Stimulated activated CD8-positive, alpha-beta memory T cell treated with anti-CD3 and anti-CD28 coated beads, Interleukin-12 subunit alpha, Interleukin-12 subunit beta, amount 100 ng/mL, for 4 hours (primary cell): ENCODE measurements at places on chromosomes 11 and 22.

- no peak for DNase-seq
Observed at GRCh38 chr11:128854841-128855240, 12.3 kb downstream of the KCNJ1 start.

DNA sequence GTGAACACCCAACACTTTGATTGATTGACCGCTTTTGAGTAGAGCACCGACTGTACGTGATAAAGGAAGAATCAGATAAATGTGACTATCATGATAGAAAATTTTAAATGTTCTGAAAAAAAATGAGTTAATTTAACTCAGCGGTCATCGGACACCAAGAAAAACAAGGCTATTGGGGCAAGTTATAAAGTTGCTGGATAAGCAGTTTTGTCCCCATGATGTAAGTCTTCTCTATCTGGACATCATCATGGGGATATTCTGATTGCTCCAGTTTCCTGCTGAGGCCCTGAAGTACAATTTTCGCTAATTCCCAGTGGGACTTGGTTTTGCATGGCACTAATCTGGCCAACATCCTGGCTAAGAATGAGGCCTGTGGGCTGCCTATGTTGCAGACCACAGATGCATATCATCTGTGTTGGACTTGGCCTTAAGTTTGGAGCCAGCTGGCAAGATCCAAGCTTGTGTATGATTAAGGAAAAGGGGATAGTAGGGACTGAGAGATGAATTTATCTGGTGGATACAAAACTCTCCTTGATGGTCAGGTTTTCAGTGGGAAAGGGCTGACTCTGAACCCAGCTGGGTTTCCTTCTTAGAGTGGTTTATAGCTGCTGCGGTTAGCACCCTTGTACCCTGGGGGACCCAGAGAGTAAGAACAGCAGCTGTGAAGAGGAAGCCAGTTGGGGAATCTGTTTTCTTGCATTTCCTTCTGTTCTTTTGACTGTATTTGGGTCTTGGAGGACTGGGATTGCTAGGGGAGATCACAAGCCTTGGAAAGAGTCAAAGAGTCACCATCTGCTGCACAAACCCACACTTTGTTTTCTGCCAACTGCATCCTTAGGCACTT is 118.3 kb downstream of the SEZ6L start:
- DNase-seq: no peak

DNA sequence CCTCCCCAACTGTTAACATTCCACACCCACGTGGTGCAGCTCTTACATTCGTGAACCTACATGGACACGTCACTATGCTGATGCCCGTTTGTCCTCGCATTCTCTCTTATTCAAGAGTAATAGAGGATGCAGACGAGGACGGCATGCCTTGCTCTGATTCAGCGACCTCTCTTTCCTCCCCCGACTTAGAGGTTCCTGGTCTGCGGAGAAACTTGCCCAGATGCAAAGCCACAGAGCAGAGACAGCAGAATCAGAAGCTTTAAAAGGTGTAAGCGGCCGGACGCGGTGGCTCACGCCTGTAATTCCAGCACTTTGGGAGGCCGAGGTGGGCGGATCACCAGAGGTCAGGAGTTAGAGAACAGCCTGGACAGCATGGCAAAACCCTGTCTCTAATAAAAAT is 288.0 kb downstream of the NTM start:
- no peak for DNase-seq

DNA sequence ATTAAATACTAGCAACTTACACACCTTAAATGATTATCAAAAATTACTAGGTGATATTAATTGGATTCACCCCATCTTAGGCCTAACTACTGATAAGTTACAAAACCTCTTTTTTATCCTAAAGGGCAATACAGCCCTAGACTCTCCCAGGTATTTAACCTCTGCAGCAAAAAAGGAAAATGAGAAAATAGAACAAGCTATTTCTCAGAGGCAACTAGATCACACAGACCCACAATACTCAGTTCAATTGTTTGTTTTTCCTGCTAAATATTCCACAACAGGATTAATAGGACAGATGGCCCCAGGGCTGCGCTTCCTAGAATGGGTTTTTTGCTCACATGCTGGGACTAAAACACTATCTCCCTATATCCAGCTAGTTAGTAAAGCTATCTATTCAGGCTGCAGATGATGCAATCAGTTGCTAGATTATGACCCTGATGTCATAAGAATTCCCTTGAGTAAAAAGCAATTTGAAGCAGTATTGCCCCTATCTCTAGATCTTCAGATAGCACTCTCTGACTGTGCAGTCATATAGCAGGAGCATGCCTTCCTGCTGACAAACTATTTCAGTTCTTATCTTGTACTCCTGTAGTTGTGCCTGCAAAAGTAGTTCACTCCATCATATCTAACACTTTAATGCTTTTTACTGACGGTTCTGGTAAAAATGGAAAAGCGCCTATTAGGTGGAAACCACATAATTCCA is 1595.5 kb upstream of the TENM4 start:
- DNase-seq: no peak

DNA sequence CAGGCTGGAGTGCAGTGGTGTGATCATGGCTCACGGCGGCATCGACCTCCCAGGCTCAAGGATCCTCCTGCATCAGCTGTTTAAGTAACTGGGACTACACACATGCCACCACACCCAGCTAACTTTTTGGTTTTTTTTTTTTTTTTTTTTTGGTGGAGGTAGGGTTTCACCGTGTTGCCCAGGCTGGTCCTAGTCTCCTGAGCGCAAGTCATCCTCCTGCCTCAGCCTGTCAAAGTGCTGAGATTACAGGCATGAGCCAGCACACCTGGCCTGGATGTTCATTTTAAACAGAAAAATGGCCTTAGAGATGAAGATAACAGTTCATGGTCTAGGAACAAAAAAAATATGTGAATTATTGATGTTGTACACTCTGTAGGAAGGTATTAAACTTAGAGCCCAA is 13.6 kb upstream of the SLC25A18 start:
- DNase-seq: no peak

DNA sequence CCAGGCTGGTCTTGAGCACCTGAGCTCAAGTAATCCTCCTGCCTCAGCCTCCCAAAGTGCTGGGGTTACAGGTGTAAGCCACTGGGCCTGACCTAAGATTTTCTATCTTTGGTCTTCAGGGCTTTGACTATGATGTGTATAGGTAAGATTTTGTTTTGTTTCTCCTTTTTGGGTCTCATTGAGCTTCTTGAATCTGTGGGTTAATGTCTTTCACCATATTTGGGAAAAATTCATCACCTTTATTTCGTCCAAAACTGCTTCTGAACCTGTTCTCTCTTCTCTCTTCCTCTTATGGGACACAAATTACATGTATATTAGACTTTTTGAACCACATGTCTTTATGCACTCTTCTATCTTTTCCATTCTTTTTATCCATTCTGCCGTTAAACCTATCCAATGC is 100.4 kb downstream of the OSBP2 start:
- DNase-seq: no peak

DNA sequence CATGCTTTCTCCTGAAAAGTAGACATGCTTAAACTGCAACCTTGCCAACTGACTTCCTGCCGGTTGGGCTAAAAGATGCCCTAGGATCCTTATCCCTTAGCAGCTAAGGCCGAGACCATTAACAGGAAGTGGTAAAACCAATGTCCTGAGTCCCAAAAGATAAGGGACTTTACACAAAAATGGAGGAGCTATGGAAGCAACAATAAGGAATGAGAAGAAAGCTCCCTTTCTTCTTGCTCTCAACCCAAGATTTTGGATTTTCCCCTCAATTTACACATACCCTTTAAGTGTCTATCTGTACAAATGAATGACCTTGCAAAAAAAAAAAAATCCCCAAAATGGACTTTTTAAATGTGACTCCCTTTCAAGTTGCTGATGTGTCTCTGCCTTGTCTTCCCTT is 11.1 kb downstream of the MRPL17 start:
- no peak for DNase-seq

- peak; percentile 24 for DNase-seq
Observed at GRCh38 chr11:104164028-104164520, at the start of gene PDGFD. Gene PDGFD, minus strand, starts transcription at chr11:104164147.

GRCh38 chr11:128365044-128365443 is 222.3 kb downstream of the ETS1 start:
- DNase-seq: no peak

- no peak for DNase-seq
Observed at GRCh38 chr22:39462443-39463221, 5.8 kb downstream of the MGAT3 start.

DNA sequence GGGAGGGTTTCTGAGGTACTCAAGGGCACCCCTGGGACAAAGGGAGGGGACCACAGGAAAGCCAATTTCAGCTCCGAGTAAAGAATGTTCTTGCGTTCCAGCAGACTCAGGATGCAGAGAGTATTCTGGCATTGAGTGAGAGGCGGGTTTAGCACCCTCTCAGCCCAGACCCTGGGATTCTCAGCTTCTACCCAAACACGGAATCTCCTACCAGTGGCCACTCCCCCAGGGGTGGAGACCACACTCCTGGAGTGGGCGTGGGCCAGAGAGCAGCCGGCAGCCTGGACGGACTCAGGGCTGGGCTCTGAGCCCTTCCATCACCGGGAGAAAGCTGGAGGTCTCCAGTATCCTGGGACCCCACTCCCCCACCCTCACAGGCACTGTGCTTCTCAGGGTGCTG is 26.1 kb upstream of the TTLL12 start:
- DNase-seq: no peak

GRCh38 chr11:68808787-68809186 is 32.9 kb downstream of the CPT1A start:
- no peak for DNase-seq
